ENCODE measurements at places on chromosomes 5 and 9. TPM values are rescaled to one million over a fixed set of nuclear protein-coding genes. Genes with fewer than 3 reads are reported as not detected.

The LRRC26 gene
- total RNA-seq = not detected

The CKS2 gene
- total RNA-seq = 201 TPM

The SLU7 gene
- total RNA-seq = 43.7 TPM

The OR1Q1 gene
- total RNA-seq = not detected

The LHX3 gene
- total RNA-seq = not detected

Measured in subcutaneous preadipocyte (primary cell).